Activated CD4-positive, alpha-beta T cell treated with anti-CD3 and anti-CD28 coated beads, Interleukin-2, amount 10 ng/mL, durations not matched to agents 7 days and 5 days (primary cell): ENCODE measurements at places on chromosomes 4 and X.

GRCh38 chrX:147917700-147918695 is 6.3 kb downstream of the FMR1 start:
- DNase-seq: peak; percentile 41

DNA sequence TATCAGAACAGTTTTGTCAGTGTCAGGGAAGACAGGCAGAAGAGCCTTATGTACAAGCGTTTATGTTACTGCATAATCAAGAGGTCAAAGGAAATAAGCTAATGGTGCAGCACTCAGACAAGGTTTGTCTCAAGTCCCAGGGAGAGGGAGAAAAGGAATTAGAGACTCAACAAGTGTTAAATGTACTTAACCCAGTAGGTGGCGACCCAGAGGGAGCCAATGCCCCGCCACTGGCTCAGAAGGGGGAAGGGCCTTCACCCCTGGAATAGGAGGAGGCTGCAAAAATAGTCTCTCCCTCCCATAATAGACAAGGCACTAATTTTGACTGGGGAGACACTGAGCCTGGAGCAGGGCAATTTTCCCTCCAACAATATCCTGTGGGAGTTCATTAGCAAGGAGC is 14.1 kb upstream of the PAPSS1 start:
- no peak for DNase-seq

- no peak for DNase-seq
These were observed 74.2 kb downstream of the PPA2 start for GRCh38 chr4:105399532-105400161.

GRCh38 chr4:77120886-77121508 is 36.0 kb upstream of the CCNG2 start:
- DNase-seq: no peak

DNA sequence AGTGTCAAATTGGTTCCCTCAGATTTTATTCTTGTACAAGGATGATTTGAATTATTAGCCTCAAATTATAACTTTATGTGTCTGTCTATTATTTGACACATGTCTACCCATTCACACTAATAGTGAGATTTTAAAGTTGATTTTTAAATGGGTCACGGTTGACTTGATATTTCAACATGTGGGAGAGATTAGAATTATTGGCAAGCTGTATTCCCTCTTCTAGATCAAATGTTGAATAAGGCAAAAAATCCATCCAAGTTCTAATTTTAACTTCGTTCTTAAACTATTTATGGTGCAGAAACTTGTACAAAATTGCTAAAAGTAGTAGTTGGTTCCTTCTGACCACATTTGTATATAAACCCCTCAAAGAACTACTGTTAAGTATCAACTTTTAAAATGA is 1498.0 kb downstream of the STIM2 start:
- no peak for DNase-seq

GRCh38 chr4:77488882-77489281 is 116.7 kb upstream of the CXCL13 start:
- DNase-seq: no peak

GRCh38 chrX:105550043-105550663 is 272.2 kb upstream of the NRK start:
- no peak for DNase-seq

DNA sequence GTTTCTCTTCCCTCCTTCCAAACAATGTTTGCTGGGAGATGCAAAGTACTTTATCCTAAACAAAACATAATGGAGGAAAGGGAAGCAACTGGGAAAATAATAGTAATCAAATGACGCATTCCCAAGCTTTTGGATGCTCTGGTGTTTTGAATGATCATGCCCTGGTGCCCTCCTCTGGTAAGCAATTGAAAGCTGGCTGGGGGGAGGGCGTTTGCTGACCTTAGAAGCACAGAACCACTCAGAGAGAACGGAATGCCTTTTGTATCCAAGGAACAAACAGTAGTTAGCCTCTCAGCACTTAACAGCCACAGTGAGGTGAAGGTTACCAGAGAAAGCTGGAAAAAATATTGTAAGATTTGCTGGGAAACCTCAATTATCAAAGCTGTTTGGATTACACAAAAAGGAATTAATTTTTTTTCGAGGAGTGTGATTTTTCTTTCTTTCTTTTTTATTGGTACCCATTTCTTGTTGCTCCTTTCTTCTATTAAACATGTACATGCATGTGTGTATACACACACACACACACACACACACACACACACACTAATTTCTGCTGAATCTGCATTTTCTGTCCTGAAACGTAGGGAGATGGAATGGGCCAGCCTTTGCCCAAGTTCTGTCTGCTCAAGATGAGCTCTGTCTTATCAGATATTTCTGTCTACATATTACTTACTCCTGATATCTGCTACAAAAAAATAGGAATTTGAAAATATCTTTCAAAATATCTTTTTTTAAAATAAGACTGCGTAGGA is 155.8 kb upstream of the IGFBP7 start:
- no peak for DNase-seq

- DNase-seq: peak; percentile 27
These were observed 120.4 kb downstream of the CT47B1 start for GRCh38 chrX:120755066-120755846.
